ENCODE measurements at places on chromosomes 4 and X.

- no peak for DNase-seq
These were observed 12.2 kb upstream of the TRPC5 start for GRCh38 chrX:112094729-112095128.

- DNase-seq, result no peak
These were observed 57.4 kb downstream of the TAPT1 start for GRCh38 chr4:16168710-16169388.

GRCh38 chr4:1594871-1595788 lies 89.0 kb downstream of the FAM53A start:
- DNase-seq, result no peak

DNA sequence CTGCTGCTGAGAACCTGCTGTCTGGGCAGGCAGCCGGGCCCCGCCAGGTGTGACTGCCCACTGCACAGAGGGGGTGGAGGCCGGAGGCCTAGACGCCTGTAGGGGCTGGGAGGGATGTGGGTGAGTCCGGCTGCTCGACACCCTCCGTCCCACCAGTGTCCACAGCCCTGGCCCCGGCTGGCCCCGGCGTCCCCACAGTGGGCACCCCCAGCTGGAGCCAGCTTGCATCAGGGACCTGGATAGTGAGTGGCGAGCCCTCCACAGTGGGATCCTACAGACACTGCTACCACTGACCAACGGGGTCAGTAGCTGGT lies 34.7 kb upstream of the SPON2 start:
- no peak for DNase-seq

DNA sequence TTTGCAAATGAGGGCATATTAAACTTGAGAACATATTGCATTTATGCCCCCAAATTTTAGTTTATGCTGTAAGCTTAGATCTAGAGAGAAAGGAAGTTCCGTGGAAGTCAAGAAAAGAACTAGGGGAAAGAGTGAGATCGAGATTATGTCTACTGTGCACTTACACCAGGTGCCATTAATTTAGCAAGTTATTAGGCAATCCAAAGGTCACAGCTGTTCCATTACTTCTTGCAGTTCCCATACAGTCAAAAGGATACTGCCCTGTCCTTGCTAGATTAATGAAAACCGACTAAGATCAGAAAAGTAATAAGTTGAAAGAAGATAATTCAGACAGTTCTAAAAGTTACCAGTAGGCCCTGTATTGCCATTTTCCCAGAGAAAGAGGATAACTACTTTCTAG lies 49.3 kb upstream of the SLC7A11 start:
- DNase-seq, result no peak

DNA sequence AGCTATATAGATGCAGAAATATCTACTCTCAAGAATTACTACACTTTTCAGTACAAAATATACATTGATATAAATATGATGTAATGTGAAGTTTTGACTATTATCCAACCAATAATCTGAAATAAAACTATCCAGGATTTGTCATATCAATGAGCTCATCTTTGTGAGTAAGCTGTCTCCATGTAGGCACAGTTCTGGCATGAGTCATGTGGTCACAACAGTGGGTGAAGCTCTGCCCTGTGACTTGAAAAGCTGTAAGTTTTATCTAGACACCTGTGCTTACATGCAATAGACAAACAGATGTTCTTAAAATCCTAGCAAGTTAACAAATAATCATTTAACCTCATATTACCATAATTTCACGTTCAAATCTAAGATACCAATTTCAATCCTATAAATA lies 192.7 kb downstream of the GABRG1 start:
- DNase-seq, result no peak

DNA sequence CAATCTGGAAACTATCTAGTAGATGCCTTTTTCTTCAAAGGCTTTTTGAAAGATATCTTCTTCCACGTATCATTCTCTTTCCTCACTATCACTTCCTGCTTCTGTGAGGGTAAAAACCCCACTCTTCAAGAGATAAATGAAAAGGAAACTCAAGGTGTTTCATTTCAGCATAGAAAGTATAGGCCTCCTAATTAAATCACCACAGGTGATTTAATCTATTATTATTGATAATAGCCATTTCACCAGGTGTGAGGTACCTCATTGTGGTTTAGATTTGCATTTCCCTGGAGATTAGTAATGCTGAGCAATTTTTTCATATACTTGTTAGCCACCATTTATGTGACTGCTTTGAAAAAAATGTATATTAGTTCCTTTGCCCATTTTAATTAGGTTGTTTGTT lies 92.0 kb upstream of the EMCN start:
- no peak for DNase-seq

GRCh38 chr4:160212078-160212477 lies 1109.2 kb downstream of the RAPGEF2 start:
- no peak for DNase-seq
